ENCODE measurements at places on chromosomes 1 and 21.
A peak's percentile ranks its signal among the peaks of the same experiment; 100 is the strongest.

- H3K4me1 ChIP-seq = no peaks in the 10 kb centered on the region
- H3K4me3 ChIP-seq = no peak overlapping the region
- no peaks in the 10 kb centered on the region for H3K36me3 ChIP-seq
- no peak for DNase-seq
Measured at GRCh38 chr1:76161451-76161850, 86.9 kb downstream of the ST6GALNAC3 start.

DNA sequence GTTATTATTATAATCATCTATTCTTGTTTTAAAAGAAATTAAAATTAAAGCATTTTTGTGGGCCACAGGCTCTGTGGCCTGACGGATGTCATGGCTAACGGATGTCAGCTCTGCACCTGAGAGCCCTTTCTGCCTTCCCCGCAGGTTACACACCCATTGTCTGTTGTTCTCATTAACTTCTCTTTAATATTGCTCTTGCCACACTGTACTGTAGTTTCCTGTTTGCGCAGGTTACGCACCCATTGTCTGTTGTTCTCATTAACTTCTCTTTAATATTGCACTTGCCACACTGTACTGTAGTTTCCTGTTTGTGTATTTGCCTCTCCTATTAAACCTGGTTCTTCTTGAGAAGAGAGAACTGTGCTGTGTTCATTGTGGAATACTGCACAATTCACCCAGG is 294.4 kb upstream of the PLXNA2 start:
- no peak overlapping the region for H3K4me3 ChIP-seq
- H3K27me3 ChIP-seq = peaks cover 3% of the 10 kb centered on the region
- no peak overlapping the region for H3K27ac ChIP-seq
- H3K36me3 ChIP-seq = no peaks in the 10 kb centered on the region
- H3K4me1 ChIP-seq = no peaks in the 10 kb centered on the region
- DNase-seq = no peak

DNA sequence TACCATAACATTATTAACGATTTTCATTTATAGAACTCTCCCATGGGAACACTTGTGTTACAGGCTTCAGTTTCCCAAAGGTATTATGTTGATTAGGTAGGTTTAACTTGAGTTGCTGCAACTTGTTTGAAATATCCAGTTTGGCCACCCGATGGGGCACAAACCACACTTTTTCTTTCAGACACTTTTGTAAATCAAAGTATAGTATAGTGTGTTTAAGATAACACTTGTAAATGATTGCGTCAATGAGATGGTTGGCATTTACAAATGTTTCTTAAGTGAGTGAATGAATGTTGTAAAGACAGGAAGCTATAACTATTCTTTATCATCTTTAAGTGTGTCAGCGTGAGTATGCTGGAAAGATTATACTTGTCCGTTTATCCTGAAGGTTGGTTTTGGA is 4.3 kb downstream of the XPR1 start:
- no peaks in the 10 kb centered on the region for H3K27me3 ChIP-seq
- H3K36me3 ChIP-seq = peaks cover 12% of the 10 kb centered on the region
- DNase-seq = no peak

GRCh38 chr1:92820024-92820423 is 11.8 kb upstream of the RPL5 start:
- peaks cover 3% of the 10 kb centered on the region for H3K27me3 ChIP-seq
- no peaks in the 10 kb centered on the region for H3K36me3 ChIP-seq
- H3K4me3 ChIP-seq = no peak overlapping the region

DNA sequence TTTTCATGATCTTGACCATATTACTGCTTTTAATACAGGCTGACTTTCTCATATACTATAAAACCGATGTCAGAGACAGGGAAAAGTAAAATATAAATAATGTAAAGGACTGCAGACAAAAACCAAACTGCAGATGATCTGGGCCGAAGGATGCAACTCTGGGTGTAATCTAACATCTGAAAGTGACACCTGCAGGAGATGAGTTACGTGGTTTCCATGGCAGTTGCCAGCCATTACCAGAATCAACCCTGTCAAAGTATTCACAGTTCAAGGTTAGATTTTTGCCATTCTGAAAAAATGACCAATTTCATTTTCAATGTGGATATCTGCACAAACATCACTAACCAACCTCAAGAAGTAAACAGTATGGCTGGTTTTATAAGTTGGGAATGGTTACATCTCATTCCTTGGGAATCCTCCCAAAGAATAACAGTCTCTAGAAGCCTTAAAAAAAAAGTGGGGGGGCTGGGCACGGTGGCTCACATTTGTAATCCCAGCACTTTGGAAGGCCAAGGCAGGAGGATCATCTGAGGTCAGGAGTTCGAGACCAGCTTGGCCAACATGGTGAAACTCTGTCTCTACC is 27.7 kb downstream of the DNAJC11 start:
- no peaks in the 10 kb centered on the region for H3K4me1 ChIP-seq
- peaks cover 86% of the 10 kb centered on the region for H3K36me3 ChIP-seq
- H3K27ac ChIP-seq = no peak overlapping the region

- no peaks in the 10 kb centered on the region for H3K27me3 ChIP-seq
- peaks cover 67% of the 10 kb centered on the region for H3K36me3 ChIP-seq
Measured at GRCh38 chr1:89633800-89634625, 1.1 kb downstream of the LRRC8C start.

- peak overlapping the region; percentile 66 for H3K27ac ChIP-seq
- DNase-seq = no peak
- peaks cover 85% of the 10 kb centered on the region for H3K36me3 ChIP-seq
- no peaks in the 10 kb centered on the region for H3K27me3 ChIP-seq
- no peak overlapping the region for H3K4me3 ChIP-seq
Measured at GRCh38 chr1:26717017-26717491, 21.2 kb downstream of the ARID1A start.

DNA sequence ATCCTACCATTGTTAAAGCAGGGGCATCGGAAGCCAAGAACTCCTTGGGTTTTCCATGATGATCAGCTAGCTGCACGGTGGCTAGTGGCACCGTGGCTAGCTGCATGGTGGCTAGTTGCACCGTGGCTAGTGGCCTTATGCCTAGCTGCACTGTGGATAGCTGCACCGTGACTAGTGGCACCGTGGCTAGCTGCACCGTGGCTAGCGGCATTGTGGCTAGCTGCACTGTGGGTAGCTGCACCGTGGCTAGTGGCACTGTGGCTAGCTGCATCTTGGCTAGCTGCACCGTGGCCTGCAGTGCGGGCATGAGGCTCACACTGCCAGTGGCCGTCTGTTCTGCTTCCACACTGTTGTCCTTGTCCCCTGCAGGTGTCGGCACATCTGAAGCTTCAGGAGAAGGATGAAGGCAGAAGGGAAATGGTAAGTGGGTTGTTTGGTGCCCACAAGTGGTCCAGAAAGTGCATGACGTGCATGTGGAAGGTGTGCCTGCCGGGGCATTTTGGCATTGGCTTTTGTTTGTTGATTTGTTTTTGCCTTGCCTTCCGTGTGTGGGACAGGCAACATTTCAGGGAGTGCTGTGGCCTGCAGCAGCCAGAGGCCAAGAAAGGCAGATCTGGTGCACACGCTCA is 38.6 kb downstream of the TFF3 start:
- no peaks in the 10 kb centered on the region for H3K27me3 ChIP-seq
- H3K4me3 ChIP-seq = no peak overlapping the region
- H3K36me3 ChIP-seq = peaks cover 31% of the 10 kb centered on the region
- no peak for DNase-seq

DNA sequence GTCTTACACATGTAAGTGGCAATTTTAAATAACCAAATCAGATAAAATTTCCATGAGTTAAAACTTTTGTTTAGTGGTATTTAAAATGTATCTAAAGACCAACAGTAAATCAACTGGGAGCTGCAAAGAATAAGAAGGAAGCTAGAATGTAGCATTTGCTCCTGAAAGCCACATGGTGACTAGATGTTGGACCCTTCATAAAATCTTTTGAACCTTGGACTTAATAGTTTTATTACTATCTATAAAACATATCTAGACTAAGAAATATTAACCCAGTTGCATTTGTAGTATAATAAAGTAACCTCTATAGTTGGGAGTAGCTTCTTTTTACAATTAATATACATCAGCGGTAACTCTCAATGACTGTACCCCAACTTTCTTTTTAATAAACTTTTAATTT is 72.1 kb downstream of the UBE4B start:
- H3K36me3 ChIP-seq = peaks cover 75% of the 10 kb centered on the region
- no peak for DNase-seq
- H3K4me1 ChIP-seq = no peaks in the 10 kb centered on the region
- no peaks in the 10 kb centered on the region for H3K27me3 ChIP-seq

GRCh38 chr1:208100906-208101305 is 143.3 kb downstream of the PLXNA2 start:
- H3K4me3 ChIP-seq = no peak overlapping the region
- no peaks in the 10 kb centered on the region for H3K27me3 ChIP-seq
- H3K36me3 ChIP-seq = no peaks in the 10 kb centered on the region
- no peak for DNase-seq
- H3K27ac ChIP-seq = no peak overlapping the region
- no peaks in the 10 kb centered on the region for H3K4me1 ChIP-seq

DNA sequence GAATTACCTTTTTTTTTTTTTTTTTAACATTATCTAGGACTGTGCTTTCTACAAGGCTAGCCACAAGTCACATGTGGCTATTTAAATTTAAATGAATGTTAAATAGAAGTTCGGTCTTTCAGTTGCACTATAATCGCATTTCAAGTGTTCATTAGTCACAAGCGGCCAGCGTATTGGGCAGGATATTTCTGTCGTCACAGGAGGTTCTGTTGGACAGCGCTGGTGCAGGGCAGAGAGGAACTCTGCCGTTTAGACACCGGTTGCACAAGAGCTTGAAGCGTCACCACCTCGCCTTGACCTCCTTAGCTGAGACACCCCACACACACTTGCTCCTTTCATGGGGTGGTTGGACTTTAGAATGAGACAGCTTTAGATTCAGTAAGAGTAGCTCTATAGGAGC is 64.1 kb downstream of the BACE2 start:
- H3K4me1 ChIP-seq = no peaks in the 10 kb centered on the region
- H3K27ac ChIP-seq = no peak overlapping the region
- H3K4me3 ChIP-seq = no peak overlapping the region
- H3K27me3 ChIP-seq = peaks cover 33% of the 10 kb centered on the region
- no peak for DNase-seq

- no peaks in the 10 kb centered on the region for H3K36me3 ChIP-seq
- no peak for DNase-seq
- peaks cover 21% of the 10 kb centered on the region for H3K4me1 ChIP-seq
- H3K27ac ChIP-seq = peak overlapping the region; percentile 51
Measured at GRCh38 chr1:51214615-51215131, 21.4 kb upstream of the RNF11 start.

DNA sequence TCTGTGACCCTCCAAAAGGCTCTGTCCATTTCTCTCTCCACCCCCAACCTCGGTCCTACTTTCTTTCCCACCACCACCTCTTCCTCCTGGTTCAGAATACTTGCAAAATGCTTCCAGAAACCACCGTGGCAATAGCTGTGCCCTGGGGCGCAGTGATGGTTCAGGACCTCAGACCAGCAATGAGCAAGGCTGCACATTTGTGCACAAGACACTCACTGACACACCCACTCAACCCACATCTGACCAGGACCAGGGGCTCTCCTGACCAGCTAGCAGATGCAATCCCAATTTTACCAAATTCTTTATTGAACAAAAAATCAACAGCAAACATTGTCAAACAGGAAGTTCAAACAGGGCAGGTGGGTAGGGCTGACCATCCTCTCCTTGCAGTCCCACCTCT is 25.7 kb downstream of the SPOCD1 start:
- peaks cover 12% of the 10 kb centered on the region for H3K4me1 ChIP-seq
- no peak overlapping the region for H3K4me3 ChIP-seq
- no peak overlapping the region for H3K27ac ChIP-seq
- H3K36me3 ChIP-seq = no peaks in the 10 kb centered on the region

DNA sequence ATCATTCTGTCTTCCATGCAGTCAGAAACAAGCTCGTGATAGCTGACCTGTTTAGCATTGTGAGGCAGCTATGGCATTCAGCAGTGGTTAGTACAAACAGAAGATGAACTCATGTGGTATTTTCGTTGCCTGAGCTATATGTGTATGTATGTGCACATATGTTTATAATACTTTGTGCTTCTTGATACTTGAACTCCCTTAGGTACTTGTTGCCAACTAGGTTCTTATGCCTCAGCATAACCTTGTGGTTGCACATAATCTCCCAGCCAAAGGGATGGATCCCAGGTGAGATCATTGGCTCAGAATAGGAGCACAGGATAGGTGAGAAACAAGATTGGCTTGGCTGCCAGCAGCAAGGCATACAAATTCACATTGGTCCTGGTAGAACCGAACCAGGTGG is 86.1 kb downstream of the VPS26C start:
- no peaks in the 10 kb centered on the region for H3K27me3 ChIP-seq
- peaks cover 76% of the 10 kb centered on the region for H3K36me3 ChIP-seq
- DNase-seq = no peak
- no peak overlapping the region for H3K27ac ChIP-seq

DNA sequence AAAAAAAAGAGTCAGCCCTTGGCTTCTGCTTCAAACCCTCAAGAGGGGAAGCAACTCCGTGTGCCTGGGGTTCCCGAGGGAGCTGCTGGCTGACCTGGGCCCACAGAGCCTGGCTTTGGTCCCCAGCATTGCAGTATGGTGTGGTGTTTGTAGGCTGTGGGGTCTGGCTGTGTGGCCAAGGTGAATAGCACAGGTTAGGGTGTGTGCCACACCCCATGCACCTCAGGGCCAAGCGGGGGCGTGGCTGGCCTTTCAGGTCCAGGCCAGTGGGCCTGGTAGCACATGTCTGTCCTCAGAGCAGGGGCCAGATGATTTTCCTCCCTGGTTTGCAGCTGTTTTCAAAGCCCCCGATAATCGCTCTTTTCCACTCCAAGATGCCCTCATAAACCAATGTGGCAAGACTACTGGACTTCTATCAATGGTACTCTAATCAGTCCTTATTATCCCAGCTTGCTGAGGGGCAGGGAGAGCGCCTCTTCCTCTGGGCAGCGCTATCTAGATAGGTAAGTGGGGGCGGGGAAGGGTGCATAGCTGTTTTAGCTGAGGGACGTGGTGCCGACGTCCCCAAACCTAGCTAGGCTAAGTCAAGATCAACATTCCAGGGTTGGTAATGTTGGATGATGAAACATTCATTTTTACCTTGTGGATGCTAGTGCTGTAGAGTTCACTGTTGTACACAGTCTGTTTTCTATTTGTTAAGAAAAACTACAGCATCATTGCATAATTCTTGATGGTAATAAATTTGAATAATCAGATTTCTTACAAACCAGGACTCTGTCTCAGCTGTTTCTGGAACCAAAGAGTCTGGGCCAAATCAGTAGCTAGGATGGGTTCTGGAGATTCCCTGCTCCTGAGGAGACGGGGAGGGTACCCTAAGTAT is 26.8 kb upstream of the KDM4A start:
- H3K4me1 ChIP-seq = no peaks in the 10 kb centered on the region
- no peak for DNase-seq
- no peak overlapping the region for H3K4me3 ChIP-seq
- no peaks in the 10 kb centered on the region for H3K36me3 ChIP-seq
- H3K27me3 ChIP-seq = no peaks in the 10 kb centered on the region
- no peak overlapping the region for H3K27ac ChIP-seq

- no peaks in the 10 kb centered on the region for H3K27me3 ChIP-seq
- H3K36me3 ChIP-seq = no peaks in the 10 kb centered on the region
- H3K4me1 ChIP-seq = no peaks in the 10 kb centered on the region
- no peak overlapping the region for H3K27ac ChIP-seq
- H3K4me3 ChIP-seq = no peak overlapping the region
Measured at GRCh38 chr1:70922196-70922595, 125.4 kb downstream of the PTGER3 start.
